ENCODE measurements at places on chromosomes 5 and 9.

GRCh38 chr5:38257308-38258041, 884 bp upstream of the EGFLAM start:
- no peak for DNase-seq

DNA sequence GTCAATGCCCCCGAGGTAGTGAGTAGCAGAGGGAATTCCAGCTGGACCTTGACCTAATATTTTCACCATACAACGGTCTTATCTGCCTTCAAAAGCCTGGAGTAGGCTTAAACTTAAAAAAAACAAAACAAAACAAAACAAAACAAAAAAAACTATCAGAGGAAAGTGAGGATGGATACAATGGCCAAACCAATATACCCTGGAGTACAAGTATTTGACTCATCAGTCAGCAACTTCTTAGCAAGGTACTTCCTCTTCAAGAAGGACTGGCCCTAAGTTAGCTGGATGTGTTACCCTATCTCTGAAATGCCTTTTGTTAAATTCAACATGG, 160.6 kb upstream of the GNA14 start:
- DNase-seq = no peak

DNA sequence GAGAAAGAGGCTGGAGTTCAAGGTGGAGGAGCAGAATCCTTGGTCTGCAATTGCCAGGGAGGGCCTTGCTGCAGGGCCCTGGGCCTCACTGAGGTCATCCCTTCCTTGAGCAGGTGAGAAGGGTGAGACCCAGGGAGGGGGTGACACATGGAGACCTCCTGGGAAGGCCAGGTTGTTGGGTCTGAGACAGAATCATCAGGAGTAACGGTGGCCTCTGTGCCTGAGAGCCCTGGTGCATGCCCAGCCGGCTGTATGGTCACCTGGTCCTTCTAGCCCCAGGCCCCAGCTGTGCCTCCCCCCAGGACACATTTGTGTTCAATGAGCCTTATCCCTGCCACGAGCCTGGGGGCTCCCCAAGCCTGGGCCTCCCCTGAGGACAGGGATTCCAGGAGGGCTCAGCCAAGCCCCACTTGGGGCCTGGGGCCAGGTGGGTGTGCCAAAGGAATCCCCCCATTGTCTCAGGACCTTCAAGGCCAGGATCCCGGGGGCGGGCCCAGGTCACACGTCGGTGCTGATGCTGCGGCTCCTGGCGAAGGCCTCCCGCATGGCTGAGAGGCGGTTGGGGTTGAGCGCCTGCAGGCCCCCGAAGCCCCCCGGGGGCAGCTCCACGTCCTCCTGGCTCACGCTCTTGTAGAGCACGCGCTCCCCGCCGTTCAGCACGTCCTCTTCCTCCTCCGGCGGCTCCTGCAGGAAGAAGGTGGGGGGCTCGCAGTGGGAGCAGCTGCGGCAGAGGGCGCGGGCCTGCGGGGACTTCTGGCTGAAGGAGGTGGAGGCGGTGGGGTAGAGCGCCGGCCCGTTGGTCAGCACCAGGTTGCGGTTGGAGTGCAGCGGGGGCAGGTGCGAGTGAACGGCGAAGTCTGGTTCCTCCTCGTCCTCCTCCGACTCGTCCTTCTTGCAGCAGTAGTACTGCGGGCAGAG, 30.4 kb downstream of the FAM163B start:
- DNase-seq = no peak

DNA sequence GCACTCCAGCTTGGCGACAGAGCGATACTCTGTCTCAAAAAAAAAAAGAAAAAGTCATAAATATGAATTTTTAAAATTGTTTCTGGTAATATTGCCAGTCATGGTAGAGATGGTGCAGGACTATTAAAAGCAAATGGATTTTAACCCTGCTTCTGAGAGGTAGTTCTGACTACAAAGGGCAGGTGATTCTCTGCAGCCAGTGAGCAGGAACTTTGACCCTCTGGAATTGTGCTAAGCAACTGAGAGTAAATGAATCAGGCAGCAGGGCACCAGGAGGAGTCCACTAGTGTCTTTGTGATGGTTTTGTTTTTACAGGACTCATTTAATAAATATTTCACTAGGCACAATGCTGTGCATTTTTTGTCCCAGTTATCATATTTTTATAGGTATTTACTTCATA, 781.2 kb downstream of the TLE4 start:
- no peak for DNase-seq

GRCh38 chr9:83511051-83511450, 27.1 kb downstream of the FRMD3 start:
- no peak for DNase-seq

- no peak for DNase-seq
These were observed 116.7 kb downstream of the GNA14 start for GRCh38 chr9:77531400-77531799.

DNA sequence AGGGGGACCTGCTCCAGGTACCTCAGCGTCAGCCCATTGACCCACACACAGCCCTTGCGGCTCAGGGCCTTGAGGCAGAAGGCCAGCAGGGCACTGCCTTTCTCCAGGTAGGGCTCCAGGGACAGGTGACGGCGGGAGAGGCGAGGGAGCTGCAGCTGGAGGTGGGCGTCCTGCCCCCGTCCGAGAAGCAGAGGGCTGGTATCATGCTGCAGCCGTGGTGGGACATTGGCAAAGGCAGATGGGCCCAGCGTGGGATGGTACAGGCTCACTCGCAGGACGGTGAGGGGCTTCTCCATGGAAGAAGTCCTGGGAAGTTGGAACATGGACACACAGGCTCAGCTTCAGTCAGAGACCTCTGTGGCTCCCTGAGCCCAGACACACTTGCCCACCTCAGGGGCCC, 2.5 kb upstream of the DCANP1 start:
- DNase-seq = no peak

- no peak for DNase-seq
These were observed 176.5 kb upstream of the MAP3K1 start for GRCh38 chr5:56638768-56639238.

DNA sequence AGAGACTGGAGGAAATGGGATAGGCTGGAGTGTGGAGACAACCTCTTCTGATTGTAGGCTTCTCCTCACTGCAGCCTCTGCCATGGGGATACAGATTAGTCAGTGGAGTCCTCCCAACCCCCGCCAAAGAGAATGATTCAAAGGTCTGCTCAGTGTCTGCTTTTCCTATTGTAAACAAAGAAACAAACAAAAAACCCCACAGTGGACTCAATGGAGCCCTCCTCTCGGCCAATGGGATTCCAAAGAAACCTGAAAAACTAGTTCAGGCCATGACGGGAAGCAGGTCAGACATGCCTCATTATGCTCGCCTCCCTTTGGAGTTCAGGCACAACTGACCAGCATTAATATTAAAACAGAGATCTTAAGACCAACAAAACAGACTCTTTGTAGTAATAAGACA, 85.8 kb downstream of the SEC61B start:
- DNase-seq = no peak

DNA sequence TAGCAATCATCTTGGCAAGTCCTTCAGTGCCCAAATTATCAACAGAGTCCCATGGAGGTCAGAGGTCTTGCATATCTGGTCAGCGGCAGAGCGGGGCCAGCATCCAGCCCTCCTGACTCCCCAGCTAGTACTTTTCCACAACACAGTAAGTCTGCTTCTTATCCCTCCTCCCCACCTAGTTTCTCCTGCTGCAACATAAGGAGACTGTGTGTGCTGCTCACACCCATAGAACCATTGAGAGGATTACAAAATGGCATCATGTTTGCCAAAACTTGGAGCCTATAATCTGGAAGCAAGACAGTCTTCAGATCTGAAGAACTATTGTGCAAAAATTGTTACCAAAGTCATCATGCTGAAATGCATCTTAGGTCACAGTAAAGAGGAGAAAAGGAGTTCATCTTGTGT, 125.8 kb upstream of the ZNF366 start:
- no peak for DNase-seq

DNA sequence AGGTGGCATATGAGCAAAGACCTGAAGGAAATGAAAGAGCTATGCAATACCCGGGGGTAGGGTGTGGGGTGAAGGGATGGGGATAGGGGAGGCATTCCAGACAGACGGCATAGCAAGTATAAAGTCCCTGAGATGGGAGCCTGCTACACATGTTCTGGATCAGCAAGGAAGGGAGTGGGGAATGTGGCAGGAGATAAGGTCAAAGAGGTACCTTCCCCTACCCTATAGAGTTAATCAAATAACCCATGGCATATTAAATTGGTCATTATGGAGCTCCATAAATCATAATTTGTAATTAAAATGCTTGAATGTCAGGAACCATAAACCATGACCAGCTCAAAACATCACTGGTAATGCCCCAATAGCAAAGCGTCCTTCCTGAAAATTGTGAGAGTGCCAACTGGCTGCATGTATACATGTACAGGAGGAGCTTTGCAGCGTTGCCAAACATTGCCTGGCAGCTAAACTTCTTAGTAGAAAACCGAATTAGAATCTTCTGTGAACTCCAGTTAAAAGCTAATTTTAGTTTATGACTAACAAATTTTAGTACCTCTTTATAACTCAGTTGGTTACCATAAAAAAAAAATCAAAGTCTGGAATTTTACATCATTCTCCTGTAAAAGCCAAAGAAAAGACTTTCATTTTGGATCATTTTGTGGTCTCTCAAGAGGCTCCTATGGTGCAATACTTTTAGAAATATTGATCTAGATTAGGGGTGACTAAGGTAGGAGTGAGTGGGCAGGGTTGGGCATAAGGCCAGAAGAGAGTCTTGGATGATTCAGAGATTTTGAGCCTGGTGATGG, 4.7 kb downstream of the DNAI1 start:
- no peak for DNase-seq

GRCh38 chr9:95103281-95103771, 214.2 kb downstream of the FANCC start:
- DNase-seq = no peak

- no peak for DNase-seq
These were observed 2.9 kb downstream of the MEGF9 start for GRCh38 chr9:120711354-120711753.

DNA sequence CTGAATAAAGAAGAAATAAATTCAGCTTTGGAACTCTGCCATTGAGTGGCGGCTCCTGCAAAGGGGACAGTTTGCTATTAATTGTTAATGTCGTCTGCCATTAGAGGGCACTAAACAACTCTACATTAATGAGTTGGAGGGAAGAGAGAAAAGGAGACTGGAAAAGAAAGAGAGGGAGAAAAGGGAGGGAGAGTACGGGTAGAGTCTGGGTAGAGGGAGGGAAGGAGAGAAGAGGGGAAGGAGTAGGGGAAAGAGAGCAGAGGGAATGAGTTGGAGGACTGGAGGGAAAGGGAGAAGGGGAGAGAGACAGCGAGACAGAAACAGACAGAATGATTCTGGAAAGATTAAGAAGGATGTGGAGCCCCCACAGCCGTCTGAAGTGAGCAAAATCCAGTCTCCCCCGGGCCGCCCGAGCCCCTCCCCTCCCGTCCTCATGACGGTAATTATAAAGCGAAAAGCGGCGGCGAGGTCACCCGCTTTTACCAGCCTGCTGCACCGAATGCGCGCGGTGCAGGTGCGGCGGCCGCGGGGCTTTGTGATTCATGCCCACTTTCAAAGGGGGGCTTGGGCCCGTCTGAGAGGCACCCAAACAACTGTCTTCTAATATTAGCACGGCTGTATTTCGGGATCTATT, 1.9 kb upstream of the FST start:
- peak; percentile 13 for DNase-seq

DNA sequence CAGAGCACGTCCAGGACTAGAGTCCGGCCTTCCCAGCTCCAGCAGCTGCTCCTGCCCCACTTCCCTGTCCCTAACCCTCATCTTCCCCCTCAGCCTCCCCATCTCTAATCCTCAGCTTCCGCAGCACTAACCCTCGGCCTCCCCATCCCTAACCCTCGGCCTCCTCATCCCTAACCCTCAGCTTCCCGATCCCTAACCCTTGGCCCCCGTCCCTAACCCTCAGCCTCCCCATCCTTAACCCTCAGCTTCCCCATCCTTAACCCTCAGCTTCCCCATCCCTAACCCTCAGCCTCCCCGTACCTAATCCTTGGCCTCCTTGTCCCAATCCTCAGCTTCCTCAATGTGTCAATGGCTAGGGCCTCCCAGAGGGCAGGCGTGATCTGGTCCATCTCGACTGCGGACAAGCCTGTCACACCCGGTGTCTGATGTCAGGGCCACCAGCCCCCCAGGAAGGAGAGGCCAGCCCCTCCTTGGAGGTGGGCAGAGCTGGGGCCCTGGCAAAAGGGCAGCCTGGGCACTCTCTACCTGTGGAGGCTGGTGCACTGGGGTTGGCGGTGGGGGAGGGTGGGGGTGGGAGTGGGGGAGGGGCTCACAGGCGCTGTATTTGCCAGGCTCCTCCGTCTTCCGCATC, 1.4 kb downstream of the OBP2B start:
- DNase-seq = no peak

DNA sequence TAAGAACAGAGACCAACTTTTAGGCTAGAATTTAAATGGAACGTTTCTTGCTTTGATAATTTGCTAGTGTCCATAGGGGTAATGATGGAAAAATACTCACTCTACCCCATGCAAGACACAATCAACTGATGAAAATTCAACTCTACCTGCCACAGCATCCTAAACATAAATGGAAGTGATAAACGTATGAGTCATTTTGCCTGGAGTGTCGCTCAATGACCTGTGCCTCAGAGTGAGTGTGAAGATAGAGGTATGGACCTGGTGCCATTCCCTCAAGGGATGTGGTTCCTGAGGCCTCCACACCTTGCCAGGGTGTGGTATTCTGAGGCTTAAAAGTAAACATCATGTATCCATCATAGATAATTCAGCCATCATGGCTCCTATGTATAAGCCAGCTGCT, 14.0 kb downstream of the ARL14EPL start:
- no peak for DNase-seq

GRCh38 chr9:4620057-4620765, 41.9 kb upstream of the PLPP6 start:
- no peak for DNase-seq

DNA sequence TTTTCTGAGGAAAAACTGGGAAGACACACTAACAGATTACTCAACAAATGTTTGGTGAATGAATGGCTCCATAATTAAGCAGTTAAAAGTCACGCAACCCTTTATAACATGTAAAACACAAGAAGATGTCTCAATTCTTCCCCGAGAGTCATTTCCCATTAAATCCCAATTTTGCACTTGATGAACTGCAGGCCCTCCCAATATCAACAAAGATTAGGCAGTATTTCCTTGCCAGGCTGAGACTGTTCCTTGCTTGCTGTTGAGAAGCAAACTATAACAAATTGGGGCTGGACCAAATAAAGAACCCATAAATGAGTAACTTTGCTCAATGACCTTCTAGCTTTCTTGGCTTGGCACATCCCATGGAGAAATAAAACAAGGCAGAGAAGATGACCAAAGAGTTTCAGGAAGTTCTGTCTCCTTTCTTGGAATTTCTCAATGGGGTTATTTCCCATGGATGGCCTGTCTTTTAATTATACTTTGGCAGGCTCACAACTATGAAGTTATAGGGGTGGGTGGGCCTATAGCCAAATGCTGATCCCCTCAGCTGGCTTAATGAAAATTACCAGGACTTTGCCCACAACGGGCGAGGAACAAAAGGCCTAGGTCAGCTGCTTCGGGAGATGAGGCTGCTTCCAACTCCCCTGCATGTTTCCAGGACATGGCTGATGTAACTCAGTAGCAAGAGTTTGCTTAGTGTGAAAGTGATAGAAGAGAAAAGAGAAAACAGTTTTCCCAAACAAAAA, 243.1 kb upstream of the RFX3 start:
- no peak for DNase-seq
